Activated CD8-positive, alpha-beta memory T cell treated with anti-CD3 and anti-CD28 coated beads for 1 hour (primary cell): ENCODE measurements at places on chromosomes 7 and 10.

DNA sequence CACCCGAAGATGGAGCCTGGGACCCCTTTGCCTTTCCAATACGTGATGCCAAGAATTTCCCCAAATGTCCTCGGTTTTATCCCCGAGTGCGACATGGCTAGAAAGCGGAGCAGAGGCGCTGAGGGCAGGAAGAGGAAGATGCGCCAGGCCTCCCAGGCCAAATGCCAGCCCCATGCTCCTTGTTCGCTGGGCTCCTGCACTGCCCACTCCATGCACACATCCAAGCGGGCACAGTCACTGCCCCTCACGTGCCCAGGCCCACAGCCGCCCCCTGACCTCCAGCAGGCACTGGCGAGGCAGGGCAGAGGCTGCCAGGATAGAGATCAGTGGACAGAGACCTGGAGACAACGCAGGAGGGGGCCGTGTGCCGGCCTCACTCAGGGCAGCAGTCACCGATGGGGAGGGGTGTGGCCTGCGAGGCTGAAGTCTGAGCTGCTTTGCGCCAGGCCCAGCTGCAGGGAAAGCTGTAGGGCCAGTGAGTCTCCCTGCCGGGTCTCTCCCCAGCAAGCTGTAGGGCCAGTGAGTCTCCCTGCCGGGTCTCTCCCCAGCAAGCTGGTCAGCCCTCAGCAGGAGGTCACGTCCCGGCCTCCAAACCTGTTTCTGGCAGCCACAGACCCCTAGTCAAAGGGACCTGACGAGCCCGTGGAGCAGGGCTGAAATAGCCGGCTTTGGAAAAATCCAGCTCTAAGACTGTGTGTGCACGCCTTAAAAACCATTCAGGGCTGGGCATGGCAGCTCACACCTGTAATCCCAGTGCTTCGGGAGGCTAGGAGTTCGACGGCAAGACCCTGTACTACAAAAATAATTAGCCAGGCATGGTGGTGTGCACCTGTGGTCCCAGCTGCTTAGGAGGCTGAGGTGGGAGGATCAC is 100.6 kb upstream of the DIP2C start:
- DNase-seq, result no peak

GRCh38 chr7:155529845-155530244 is 16.5 kb downstream of the CNPY1 start:
- DNase-seq, result no peak

GRCh38 chr7:135519233-135519688 is 9.4 kb upstream of the CNOT4 start:
- no peak for DNase-seq

GRCh38 chr10:24006741-24007140 is 202.2 kb upstream of the KIAA1217 start:
- no peak for DNase-seq

DNA sequence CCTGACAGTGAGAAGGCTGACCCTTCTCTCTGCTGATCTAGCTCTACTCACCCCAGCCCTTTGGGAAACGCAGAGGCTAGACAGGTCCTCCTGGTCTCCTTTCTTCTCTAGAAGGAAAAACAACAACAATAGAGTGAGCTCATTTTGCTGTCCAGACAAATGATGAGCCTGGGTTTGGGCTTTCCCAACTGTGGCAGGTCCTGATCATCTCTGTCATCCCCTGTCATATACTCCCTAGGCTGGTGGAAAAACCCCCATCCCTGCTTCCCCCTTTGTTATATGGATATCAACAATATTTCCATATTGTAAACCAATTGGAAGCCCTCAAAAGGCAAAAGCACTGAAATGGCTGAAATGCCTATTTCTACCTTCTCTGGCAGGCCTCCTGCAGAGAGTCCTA is 9.2 kb upstream of the DDIT4 start:
- no peak for DNase-seq

- DNase-seq, result no peak
Observed at GRCh38 chr10:77313066-77313750, 324.4 kb downstream of the KCNMA1 start.

DNA sequence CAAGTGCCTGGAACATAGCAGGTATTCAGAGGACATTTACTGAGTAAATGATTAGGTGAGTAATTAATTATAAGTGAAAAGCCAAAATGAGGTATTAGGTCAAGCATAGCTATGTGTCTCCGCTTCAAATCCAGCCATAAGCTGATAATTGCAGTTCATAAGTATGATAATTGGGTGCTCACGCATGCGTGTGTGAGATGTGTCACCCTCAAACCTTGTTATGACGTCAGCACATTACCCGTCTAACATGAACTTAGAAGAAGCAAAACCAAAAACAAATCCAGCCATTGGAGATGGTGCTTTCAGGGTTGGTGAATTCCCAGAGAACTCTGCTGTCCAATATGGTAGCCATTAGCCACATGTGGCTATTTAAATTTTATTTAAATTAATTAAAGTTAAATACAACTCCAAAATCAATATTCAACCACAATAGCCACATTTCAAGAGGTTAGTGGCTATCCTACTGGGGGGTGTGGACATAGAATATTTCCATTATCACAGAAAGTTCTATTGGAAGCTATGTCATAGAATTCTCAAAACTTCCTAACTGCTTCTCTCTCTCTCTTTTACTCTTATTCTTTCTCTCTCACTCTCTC is at the start of gene CPA5:
Gene CPA5 (plus strand): TSS at position 546 of the 596 bp plus-strand sequence. CDS start 1,670 bp downstream, outside the sequence.
- DNase-seq, result no peak

DNA sequence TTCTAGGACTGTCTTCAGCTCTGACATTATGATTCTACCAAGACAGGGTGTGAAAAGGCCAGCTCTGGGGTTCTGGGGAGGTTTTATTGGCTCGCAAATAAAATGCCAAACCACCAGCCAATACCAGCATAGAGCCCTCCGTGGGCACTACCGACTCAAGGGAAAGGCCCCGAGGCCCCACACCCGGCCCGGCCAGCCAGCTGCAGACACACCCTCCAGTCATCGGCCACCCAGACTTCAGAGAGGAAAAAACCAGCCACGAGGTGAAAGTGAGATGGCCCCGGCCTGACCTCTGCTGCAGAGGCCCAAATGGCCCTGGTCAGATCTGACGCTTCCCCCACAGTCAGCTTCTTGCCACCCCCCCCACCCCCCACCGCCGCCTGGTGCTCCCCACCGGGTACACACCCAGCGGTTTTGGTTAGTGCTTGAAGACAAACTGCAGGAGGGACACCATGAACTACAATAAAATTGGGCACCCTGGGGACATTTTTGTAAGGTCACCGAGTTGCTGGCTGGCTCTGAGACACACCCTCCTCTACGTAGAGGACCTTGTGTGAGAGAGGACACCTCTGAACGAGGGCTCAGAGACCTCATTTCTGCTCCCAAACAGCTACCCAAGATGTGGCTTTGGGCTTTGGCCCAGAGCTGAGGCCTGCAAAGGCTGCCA is 79.9 kb downstream of the PRKAG2 start:
- DNase-seq, result no peak

DNA sequence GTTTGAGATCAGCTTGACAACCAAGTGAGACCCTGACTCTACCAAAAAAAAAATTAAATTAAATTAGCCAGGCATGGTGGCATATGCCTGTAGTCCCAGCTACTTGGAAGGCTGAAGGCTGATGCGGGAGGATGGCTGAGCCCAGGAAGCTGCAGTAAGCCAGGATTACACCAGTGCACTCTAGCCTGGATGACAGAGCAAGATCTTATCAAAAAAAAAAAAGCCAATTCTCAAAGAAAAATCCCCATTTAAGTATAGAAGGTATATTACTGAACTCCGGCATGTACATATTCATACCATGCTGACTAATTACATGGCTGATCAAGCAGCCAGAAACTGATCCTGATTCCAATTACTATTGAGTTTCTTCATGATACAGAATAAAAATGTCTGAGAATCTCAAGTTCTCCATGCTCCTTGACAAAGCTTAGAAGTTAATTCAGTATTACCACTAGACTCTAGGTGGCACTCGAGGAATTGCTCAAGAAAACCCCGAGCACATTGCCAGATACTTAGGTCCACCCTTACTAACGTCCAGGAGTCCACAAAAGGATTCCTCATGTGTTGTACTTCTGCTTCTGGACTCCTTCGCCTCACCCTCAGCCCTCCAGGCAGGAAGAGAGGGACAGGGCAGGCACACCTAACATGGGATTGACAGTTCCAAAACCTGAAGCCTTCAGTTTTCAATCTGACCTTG is 148.9 kb downstream of the PARD3 start:
- DNase-seq, result no peak

DNA sequence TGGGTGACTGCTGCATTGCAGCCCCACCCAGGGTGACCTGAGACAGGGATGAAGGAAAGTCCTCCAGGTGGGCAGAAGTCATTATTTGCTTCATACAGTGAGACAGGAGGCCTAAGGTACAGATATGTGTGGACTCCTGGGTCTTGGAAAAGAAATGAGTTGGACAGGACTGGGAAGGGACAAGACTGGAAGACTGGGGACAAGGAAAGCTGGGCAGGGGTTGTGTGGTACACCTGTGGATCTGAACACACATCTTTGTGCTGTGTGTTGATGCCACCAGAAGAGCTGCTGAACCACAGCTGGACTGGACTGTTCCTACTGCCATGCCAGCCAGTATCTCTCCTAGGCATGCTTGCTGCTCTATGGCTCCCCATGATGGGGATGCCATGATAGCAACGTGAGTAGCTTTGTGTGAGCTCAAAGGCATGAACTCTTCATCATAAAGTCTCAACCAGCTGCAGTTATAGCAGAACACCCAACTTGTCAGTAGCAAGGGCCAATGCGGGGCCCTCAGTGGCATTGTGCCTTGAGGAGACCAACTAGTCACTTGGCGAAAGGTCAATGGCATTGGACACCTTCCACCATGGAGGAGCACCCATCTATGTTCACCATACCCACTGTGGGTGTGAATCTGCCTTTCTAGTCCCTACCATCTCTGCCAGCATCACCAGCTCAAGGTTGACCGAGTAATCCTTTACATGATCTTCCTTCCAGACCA is 76.0 kb upstream of the GRB10 start:
- no peak for DNase-seq

- DNase-seq, result no peak
Observed at GRCh38 chr10:77604941-77605351, 32.7 kb downstream of the KCNMA1 start.

DNA sequence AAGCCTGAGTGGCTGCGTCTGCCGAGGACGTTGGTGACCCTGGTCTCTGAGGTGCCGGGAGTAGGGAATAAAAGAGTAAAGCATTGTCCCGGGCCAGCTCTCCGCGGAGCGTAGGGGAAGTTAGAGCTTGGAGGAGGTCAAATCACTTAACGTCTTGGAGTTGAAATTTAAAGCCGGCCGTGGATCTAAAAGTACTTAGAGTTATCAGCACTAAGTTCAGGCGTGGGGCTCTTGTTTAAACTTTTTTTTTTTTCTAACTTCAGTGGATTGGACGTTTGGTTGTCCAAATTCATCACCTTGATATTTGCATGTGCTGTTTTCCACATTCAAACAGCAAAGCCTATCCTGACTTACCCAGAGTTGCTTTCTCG is 700 bp downstream of the NIPSNAP2 start:
- no peak for DNase-seq

DNA sequence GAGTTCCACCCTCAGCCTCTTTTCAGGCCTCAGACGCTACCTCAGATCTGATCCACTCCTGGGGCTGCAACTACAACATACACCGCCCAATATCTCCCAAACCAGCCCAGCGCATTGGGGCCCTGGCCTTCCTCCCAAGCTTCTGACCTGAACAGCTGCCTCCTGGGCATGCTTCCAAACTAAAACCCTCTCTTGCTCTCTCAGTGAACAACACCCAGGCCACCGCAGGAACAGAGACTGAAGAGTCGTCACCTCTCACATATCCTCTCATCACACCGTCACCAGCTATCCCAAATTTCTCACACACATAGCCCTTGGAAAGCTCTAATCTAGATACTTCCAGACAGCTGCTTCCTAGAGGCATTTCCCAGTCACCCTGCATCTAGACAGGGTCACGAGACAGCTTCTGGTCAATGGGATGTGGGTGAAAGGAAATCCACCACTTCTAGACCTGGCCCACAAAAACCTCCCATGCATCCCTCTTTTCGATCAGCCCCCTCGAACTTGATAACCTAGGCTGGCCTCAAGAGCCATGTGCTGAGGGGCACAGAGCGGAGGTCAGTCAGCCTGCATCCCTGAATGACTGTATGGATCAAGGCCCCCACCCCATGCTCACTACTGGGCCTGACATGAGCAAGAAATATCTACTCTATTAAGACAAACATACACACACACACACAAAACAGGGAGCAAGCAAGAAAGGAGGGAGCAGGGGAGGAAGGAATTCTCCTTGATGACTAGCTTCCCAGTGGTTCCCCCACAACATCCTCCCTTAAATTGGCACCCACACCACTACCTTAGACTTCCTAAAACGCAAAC is 1.8 kb downstream of the PARP12 start:
- DNase-seq, result no peak

DNA sequence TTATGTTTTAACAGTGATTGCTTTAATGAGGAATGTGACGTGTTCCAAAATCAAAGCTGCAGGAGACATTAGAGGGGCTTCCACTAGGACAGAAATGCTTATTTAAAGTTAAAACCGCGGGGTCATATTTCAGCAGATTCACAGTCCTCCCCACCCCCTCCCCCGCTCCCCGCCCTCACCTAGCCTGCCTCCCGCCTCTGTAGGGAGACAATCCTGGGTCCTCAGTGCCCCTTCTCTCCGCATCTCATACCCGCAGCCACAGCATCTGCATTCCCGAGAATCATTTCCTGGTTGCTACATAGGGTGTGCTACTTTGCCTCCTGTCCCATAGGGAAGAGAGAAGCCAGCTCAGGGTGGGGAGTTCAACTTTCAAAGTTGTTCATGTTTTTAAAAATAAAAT is 3.1 kb upstream of the DRGX start:
- DNase-seq, result no peak

DNA sequence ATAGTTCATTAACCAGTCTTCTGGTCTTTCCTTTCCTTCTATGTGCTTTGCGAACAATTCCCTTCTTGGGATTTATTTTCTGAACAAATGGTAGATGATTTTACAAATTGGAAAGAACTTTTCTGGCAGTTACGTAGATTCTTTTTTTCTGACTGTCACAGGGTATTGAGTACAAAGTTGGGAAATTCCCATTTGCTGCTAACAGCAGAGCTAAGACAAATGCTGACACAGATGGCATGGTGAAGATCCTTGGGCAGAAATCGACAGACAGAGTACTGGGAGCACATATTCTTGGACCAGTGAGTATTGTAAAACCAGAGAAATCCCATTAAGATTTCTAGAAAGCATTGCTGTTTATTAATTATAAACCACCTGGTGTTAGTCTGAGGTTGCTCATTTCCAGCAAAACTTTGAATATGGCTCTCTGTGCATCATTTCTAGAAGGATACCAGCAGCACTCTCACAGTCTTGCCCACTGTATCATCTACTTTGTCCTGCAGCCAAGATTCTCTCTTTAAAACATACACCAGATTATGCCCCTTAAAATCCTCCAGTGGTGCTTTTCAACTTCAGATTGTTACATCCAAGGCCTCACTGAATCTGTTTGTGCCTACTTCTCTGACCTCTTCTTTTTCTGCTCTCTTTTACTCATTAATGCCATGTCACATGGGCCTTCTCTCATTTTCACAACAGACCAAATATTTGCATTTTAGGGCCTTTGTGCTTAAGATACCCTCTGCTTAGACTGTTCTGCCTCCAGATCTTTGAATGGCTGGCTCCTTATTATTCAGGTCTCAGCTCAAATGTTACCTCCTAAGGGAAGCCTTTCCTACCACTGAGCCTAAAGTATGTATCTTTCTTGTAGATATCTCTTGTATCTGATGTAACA is 27.0 kb downstream of the DLD start:
- no peak for DNase-seq

- DNase-seq, result no peak
Observed at GRCh38 chr10:132565516-132566209, 28.1 kb downstream of the INPP5A start.

- DNase-seq, result no peak
Observed at GRCh38 chr7:132161976-132162375, 414.3 kb downstream of the PLXNA4 start.

- DNase-seq, result no peak
Observed at GRCh38 chr7:151390598-151391357, 19.1 kb downstream of the WDR86 start.

- no peak for DNase-seq
Observed at GRCh38 chr7:122803323-122803722, 82.9 kb downstream of the CADPS2 start.
